ENCODE measurements at places on chromosomes 6 and 20.
A peak's percentile ranks its signal among the peaks of the same experiment; 100 is the strongest.

GRCh38 chr6:104212977-104213668 lies 646.6 kb downstream of the HACE1 start:
- no peak for DNase-seq

DNA sequence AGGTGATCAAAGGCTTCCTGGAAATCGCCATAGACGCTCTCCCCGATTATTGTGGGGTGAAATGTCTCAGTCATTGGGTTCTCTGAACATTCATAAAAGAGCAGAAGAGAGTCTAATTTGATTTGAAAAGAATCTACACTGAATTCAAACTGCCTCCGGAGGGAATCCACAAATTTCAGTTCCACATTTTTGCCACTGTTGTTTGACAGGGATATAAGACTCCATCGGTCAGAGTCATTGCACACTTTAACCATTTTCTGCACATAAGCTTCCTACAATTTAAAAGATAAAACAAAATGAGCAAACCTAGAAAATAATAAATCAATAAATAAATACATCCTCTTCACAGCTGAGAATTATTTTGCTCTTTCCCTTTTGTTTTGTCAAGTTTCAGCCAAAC lies 2.3 kb downstream of the TENT5A start:
- DNase-seq = no peak

DNA sequence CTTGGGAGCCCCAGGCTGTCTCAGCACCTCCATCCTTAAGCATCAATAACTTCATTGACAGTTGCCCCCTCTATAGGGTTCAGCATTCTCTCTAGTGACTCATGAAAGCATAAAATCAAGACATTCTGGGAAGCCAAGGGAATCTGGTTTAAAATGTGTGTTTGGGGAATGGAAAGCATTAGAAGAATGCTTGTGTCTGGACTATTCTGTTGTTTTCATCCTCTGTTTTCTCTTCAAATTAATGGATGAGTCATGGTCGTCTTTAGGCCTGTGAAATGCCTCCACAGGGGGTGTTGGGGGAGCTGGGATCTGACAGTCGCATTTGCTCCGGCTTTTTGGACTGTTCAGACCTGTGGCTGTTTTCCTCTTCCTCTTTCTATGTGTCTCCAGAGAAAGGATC lies 279.7 kb downstream of the CDC5L start:
- peak; percentile 78 for DNase-seq

DNA sequence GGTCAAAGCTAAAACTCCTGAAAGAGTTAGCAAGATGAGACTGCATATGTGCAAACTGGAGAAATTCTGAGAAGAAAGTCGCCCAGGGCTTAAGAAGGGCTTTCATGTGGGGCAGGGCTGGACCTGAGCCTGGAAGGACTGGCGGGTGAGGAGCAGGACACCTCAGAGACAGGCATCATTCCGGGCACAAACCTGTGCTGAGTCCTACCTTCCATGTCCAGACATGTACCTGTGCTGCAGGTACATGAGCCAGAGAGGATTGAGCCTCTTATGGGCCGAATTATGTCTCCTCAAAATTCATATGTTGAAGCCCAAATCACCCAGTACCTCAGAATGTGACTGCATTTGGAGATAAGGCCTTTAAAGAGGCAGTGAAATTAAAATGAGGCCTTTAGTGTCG lies 171.0 kb downstream of the QRSL1 start:
- no peak for DNase-seq

All from HFF-Myc (cell line).